Activated T-helper 1 cell treated with anti-CD3 and anti-CD28 coated beads, Interleukin-2, amount 50 U/mL, for 16 hours (primary cell): ENCODE measurements at places on chromosomes 11 and 22.

DNA sequence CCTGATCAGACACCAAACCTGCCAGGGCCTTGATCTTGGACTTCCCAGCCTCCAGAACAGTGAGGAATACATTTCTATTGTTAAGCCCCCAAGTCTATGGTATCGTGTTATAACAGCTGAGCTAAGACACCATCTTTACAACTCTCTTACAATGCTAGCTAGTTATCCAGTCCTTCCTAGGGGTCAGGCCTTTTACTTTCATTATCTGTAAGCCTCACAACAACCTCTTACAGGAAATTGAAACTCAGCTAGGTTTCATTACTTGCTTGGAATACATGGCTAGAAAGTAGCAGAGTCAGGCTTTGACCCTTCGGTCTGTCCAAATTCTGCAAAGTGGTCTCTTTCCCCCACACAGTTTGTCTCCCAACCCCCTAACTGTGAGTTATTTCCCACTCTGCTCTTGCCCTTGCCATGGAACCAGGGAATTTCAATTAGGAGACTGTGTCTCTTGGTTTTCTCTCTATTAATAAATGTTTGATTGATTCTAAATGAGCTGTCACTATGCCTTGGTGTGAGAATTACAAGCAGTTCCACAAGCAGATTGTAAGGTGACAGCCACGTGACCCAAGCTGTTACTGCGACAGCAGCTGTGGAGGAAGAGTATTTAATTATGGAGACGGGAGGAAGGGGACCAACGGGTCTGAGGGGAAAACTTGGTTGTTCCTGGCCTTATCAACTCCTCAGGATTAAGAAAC, 38.4 kb upstream of the CLMP start:
- no peak for DNase-seq

DNA sequence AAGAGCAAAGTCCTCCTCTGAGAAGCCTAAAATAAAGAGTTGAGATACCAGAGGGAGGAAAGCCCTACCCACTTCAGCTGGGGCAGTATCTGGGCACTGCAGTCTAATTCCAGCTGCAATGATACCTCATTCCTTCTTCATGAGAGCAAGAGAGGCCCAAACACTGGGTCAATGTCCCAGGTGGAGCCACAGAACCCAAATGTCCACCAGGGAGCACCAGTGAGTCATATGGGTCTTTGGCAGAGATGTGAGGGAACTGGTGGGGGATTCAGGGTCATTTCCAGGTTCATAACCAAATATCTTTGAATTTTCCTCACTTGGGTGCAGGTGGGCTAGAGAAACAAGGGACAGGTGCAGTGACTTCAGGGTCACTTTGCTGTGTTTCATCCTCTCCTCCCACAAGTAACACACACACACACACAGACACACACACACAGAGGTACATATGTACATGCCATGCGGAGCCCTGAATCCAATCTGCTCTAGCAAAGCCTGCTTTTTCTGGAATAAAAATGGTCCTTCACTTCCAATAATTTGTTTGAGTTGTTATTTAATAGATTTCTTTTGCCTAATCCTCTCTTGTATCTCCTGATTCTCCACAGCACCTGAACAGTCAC, 585.4 kb downstream of the SOX6 start:
- no peak for DNase-seq

DNA sequence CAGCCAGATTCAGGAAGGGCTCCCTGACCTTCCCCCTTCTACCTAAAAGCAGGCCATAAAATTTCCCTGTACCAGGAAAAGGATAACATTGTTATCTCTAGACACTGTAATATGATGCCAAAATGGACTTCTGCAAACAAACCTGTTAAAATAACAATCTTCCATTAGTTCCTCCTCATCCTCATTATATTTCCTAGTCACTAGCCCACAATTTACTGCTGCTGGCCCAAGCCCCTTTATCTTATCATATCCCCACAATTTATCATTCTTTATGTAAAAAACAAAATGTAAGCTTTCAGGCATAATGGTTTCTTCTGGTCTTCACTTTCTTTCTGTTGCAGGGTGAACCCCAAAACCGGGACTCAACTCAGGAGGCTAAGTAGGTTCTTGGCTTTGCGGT, 1132.1 kb upstream of the CNTN5 start:
- no peak for DNase-seq

DNA sequence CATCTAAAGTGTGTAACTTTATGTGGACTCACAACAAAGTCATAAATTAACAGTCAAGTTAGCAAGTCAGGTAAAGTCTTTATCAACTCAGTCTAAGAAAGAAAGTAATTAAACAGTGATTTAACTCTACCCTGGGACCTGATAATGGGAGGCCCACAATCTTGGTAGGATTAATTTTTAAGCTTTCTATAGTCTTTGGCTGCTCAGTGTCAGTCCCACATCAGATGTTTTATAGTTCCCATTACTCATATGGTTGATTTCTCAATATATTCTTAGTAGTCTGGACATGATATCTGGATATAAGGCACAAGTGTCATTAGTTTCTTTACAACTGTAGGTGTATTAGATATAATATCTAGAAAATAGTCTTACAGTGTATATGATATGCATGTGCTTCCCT, 38.5 kb upstream of the SCN3B start:
- DNase-seq, result no peak

GRCh38 chr11:3722100-3722499, 50.9 kb upstream of the CHRNA10 start:
- no peak for DNase-seq

GRCh38 chr11:15536438-15536837, 421.7 kb downstream of the INSC start:
- DNase-seq, result no peak

GRCh38 chr11:62489204-62489603, 57.4 kb downstream of the AHNAK start:
- no peak for DNase-seq

- DNase-seq, result no peak
Observed at GRCh38 chr11:94793822-94794221, 25.7 kb downstream of the AMOTL1 start.

GRCh38 chr11:102422817-102423712, 29.5 kb downstream of the TMEM123 start:
- no peak for DNase-seq

DNA sequence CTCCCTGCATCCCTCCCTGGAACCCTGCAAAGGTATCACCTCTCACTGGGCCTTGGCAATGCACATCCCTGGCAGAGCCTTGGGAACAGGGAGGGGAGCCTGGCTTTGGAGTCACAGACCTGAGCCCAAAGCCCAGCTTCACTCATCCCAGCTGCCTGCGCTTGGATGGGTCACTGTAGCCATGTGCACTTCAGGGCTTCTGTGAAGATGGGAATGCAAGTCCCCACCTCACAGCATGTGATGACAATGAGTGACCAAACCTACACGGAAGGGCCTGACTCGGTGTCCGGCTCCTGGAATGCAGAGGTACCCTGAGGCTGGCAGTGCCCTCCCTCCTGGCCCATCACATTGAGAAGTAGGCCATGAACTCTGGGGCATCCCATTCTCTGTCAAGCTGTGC, 22.8 kb upstream of the BAIAP2L2 start:
- DNase-seq, result no peak

- no peak for DNase-seq
Observed at GRCh38 chr22:23408321-23408720, 171.8 kb downstream of the IGLL1 start.

DNA sequence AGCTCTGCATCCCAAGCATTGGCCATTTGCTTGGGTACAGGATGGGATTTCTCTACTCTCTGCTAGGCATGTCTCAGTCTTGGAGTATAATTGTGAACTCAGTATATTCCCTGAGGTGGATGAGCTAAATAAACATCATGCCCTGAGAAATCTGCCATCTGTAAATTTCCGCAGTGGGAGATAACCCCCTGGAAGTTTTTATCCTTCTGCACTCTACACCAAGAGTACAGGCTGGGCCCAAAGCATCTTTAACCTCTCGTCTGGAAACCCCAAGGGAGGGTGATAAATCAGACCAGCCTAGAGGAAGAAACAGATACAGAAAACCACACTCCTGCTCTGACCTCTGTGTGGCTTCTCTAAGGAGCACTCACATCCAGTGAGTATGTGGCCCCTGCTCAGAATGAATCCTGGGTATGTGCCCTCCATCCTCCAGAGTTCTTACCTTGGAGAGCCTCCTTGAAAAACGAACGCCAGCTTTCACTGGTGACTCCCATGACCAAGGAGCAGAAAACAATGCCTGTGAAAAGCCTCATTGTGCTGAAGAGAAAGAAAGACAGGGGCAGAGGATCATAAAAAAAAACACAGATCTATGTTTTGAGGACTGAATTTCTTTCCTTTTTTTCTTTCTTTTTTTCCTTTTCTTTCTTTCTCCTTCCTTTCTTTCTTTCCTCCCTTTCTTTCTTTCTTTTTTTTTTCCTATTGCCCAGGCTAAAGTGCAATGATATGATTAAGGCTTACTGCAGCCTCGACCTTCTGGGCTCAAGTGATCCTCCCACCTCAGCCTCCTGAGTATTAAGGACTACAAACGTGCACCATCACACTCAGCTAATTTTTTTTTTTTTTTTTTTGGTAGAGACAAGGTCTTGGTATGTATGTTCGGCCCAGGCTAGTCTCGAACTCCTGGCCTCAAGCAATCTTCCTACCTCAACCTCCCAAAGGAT, 938 bp downstream of the SAA4 start:
- no peak for DNase-seq

DNA sequence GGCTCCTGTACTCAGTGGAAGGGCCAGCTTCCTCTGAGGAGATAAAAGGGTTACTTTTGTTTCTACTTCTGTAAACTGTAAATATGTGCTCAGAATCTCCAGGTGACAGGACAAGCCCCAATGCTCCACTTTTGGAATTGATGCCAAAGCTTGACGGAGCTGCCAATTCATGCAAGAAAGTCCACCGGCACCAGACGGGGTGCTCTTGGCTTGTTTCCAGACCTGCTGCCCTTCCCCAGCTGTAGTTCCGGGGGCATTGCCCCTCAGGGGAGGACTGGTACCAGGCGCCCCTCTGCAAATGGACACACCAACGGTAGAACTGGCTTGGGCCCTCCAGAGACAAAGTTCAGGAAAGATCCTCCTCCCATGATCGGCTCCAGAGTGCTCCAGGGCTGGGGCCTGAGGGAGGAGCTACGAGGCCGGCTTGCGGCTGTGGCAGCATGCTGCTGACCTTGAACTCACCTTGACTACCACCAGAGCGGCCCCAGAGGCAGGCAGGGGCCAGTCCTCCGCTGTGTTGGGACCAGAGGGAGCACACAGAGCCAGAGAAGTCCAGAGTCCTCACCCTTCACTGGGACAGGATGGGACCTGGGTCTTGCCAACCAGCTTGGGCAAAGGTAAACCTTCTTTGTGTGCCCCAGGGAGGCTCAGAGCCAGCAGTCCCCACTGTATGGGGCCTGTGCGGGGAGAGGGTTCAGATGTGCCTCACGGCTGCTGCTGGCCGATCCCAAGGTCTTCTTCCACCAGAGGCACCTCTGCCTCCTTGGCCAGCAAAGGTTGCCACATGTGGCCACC, 17.8 kb upstream of the OAF start:
- no peak for DNase-seq

GRCh38 chr11:61923166-61924063, 6.0 kb upstream of the RAB3IL1 start:
- no peak for DNase-seq

DNA sequence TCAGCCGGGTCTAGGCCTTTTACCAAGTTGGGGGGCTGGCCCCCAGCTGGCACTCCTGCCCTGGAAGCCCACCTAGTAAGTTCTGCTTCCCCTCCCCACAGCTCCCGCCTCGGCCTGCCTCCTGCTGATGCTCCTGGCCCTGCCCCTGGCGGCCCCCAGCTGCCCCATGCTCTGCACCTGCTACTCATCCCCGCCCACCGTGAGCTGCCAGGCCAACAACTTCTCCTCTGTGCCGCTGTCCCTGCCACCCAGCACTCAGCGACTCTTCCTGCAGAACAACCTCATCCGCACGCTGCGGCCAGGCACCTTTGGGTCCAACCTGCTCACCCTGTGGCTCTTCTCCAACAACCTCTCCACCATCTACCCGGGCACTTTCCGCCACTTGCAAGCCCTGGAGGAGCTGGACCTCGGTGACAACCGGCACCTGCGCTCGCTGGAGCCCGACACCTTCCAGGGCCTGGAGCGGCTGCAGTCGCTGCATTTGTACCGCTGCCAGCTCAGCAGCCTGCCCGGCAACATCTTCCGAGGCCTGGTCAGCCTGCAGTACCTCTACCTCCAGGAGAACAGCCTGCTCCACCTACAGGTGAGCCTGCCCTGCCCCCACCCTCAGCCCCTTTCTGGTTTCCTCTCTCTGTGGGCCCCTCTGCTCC, 7.3 kb downstream of the RTN4RL2 start:
- no peak for DNase-seq

GRCh38 chr11:64268025-64268892, 16.2 kb downstream of the BAD start:
- DNase-seq, result no peak

DNA sequence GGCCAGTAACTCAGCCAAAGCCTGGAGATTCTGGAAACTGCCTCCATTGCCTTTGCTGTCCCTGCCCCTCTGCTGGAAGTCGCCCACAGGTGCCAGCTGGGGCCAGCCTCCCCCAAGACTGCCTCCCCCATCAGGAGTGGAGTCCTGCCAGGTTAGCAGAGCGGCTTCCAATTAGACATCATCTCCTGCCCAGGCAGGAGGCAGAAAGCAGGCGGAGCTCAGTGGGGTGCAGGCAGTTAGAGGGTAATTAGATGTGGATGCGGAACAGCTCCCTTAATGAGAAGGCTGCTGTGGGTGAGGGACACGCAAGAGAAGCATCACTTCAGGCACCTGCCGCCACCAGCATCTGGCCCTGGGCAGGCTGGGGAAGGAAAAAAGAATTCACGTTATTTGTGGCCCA, 90.9 kb upstream of the TP53I11 start:
- DNase-seq, result no peak

DNA sequence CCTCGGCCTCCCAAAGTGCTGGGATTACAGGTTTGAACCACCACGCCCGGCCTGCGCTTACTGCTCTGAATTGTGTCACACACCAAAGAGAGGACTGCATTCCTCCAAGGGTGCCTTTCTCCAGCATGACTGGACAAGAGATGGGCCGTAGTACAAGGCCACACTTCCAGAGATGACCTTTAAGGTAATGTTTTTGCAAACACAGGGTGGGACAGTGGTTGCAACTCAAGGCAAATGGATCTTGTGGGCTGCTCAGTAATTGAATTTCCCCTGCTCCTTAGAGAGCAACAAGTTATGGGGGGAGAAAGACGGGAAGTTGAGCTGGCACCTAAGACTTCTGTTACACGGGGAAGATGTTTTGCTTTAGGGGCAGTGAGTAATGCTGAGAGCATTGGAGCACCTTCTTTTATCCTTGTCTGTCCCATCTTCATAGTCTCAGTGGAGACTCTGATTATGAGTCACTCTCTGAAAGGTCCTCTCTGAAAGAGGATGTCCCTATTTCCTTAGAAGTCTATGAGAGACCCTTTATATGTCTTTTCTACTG, 66.3 kb downstream of the C11orf91 start:
- no peak for DNase-seq

GRCh38 chr11:61834278-61835048, 6.4 kb downstream of the FADS2 start:
- peak; percentile 13 for DNase-seq

DNA sequence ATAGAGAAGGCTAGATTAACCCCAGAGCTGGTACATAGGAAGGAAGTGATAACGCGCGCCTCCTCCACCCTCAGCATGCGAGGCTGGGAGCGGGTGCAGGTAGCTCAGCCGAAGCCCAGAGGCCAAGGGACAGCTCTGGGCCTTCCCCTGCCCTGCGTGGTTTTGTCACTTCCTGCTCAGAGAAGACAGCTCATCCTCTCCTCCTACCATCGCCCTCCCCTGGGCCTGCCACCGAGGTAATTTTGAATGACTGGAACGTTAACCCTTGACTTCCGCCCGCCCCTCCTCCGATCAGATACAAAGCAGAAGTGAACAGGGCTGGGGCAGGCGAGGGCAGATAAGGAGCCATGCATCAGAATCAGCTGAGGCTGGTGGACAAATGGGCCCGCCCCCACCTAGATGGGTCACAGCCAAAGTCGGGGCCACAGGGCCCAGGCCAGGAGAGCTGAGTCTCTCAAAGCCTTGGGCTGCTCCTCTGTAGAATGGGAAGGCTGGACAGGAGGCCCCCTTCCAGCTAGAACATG, 1.6 kb downstream of the RAC2 start:
- peak; percentile 84 for DNase-seq
